ENCODE measurements at places on chromosomes 12 and 14.

GRCh38 chr12:28065889-28066630, 93.5 kb upstream of the PTHLH start:
- DNase-seq = no peak

GRCh38 chr12:19382563-19382962, 56.7 kb upstream of the AEBP2 start:
- no peak for DNase-seq

DNA sequence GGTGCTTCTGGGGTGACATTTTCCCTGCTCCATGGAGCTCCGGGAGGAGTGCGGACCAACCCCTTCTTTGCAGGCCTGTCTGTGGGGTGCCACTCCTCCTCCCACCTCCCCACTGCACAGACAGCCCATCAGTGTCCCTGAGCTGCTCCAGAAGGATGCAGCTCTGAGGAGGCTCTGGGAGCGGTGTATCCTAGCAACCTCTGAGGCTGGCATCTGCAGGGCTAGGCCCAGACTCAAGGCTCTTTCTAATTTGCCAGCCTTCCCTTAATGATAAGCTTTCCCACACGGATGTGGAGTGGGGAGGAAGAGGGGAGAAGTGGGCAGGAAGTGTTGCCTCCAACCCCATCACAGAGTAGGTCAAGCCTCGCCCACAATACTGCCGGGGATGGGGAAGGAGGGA, 59.7 kb downstream of the CALM1 start:
- DNase-seq = no peak

GRCh38 chr12:130053651-130054069, 108.6 kb upstream of the FZD10 start:
- DNase-seq = no peak

GRCh38 chr12:43118881-43119280, 433.1 kb downstream of the ADAMTS20 start:
- DNase-seq = no peak

GRCh38 chr12:27464220-27464554, 17.7 kb downstream of the SMCO2 start:
- no peak for DNase-seq

DNA sequence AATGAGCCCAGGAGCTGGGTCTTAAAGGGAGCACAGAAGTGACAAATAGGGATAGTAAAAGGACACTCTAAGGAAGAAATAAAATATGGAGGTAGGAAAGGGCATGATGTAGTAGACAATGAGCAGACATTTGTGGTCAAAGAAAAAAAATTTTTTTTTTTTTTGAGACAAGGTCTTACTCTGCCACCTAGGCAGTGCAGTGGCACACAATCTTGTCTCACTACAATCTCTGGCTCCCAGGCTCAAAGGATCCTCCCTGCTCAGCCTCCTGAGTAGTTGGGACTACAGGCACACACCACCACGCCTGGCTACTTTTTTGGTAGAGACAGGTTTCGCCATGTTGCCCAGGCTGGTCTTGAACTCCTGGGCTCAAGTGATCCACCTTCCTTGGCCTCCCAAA, 8.5 kb downstream of the FKBP3 start:
- DNase-seq = no peak

GRCh38 chr12:18430425-18431048, 169.2 kb downstream of the PIK3C2G start:
- DNase-seq = no peak

DNA sequence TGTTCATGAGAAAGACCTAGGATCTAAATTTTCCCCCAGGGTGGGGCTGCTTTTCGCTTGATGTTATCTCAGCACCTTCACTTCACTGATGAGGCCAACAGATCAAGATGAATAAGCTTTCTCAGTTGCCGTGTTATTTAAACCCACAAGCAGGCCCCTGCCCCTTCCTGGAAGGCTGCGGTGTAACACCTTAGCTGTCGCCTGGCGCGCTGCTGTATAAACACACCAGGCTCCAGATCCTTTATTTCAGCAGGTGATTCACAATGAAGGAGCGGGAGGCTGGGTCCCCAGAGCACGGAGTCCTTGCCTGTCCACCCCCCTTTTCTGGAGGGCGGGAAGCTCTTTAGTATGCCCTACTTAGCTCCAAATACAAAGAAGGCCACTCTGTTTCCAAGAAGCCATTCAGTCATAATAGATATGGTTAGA, 515.4 kb downstream of the FUT8 start:
- DNase-seq = peak; percentile 90

GRCh38 chr12:131018019-131018620, 64.4 kb downstream of the ADGRD1 start:
- no peak for DNase-seq

- no peak for DNase-seq
Measured at GRCh38 chr14:36952689-36953088, 219.7 kb downstream of the SLC25A21 start.

DNA sequence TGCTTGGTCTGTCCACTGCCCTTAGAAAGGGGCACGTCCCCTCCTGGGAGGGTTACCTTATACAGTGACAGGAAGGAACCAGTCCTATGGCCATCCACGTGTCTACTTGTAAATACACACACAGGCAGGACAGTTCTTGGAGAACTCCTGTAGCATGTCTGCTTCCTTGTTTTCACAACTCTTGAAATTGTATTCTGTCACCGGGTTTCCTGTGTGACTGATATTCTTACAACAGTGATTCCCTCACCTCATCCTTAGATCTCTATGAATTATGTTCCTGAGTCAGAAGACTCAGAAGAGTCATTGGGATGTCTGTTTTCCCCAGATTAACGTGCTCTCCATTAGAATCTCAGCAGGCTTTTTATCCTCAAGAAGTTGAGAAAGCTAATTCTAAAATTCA, 44.1 kb upstream of the DYNC1H1 start:
- no peak for DNase-seq

GRCh38 chr14:75042035-75042434, 9.2 kb downstream of the MLH3 start:
- DNase-seq = no peak

- no peak for DNase-seq
Measured at GRCh38 chr12:125069616-125070015, 4.4 kb downstream of the AACS start.

DNA sequence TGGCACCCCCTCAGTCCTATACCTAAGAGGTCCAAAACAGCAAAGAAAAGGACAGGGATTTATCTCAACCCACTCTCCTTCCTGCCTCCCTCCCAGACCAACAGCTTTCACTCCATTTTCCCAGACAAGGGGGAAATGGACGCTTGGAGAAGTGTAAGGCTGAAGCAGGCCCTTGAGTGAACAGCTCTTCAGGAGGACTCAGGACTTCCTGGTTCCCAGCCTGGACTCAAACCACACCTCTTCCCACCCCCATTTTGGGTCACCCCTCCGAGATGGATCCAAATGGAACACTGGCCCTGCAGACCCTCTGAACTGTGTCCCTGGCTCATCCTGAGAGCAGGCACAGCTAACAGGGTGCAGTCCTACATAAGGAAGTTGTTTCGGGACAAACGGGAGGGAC, 2.7 kb downstream of the KMT2D start:
- DNase-seq = peak; percentile 36

GRCh38 chr12:53046655-53047220, 3.1 kb upstream of the TNS2 start:
- DNase-seq = no peak

DNA sequence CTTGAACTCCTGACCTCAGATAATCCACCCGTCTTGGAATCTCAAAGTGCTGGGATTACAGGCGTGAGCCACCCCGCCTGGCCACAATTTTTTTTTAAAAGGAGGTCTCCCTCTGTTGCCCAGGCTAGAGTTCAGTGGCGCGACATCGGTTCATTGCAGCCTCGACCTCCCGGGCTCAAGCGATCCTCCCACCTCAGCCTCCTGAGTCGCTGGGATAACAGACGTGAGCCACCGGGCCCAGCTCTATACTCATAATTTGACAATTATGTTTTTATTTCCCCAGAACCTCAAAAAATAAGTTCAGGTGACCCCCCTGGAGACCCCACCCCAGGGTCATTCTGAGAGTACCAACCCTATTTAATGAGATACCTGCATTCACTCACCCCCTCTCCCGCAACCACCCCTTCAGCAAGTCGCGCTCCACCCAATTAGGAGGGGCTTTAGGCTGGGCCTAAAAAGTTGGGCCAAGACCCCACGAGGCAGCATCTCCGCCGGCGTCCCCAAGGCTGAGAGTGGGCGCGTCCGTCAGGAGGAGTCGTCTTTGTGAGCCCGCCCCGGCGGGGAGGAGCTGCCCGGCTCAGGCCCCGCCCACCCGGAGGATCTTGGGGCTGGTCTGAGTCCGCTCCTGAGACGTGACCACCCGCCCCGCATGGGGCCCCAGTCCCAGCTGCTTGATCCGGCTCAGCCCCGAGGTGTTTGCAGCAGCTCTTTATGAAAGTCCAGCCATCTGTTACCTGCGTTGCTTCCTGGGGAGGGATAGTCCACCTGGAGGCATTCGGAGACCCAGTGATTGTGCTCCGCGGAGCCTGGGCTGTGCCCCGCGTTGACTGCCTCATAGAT, at the start of gene ANKRD33:
ANKRD33 (plus strand) TSS at position 628 of the 840 bp plus-strand sequence; CDS start at position 712, 84 bp downstream.
- DNase-seq = no peak

- DNase-seq = peak; percentile 58
Measured at GRCh38 chr14:81211844-81212243, 8.9 kb downstream of the GTF2A1 start.

DNA sequence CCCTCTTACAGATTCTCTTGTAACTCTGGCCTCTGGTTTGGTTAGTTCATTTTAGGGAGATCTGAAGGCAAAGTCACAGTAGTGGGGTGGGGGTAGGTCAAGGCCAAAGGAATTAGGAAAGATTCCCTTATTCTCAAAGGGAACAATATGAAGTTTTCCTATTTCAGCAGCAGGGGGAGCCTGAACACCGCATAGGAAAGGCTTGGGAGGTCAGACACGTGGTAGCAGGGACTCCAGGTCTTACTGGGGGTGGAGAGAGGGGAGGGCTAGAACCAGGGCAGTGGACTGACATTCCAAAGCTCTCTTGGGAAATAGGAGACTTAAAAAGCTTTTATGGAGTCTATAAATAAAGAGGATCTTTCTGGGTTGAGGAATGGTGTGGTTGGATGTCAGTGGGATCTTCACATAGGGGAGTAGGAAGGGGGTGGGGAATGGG, 1.3 kb downstream of the ZC3H10 start:
- peak; percentile 74 for DNase-seq

GRCh38 chr14:49796025-49796424, 28.1 kb downstream of the KLHDC2 start:
- DNase-seq = no peak

GRCh38 chr14:32059702-32060101, 17.4 kb upstream of the ARHGAP5 start:
- no peak for DNase-seq

DNA sequence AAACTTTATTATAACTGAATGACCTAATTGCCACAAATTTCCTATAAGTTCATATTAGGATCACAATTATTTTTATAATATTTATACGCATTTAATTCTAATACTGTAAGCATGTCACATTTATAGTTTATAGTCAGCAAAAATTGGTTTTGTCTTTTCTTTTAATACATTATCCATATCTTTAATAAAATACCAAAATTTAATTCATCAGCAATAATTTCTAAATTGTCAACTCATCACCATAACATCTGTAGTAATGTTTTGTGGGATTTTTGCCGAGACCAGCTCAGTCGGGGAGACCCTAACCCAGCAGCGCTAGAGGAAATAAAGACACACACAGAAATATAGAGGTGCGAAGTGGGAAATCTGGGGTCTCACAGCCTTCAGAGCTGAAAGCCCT, 254.2 kb downstream of the KIF21A start:
- DNase-seq = no peak

GRCh38 chr12:4037747-4038312, 164.6 kb upstream of the PARP11 start:
- no peak for DNase-seq

GRCh38 chr14:35223927-35224326, 68.3 kb upstream of the PSMA6 start:
- no peak for DNase-seq

GRCh38 chr12:123937707-123938591, 34.7 kb downstream of the CCDC92 start:
- DNase-seq = peak; percentile 73

GRCh38 chr14:23129759-23130316, 10.8 kb upstream of the CEBPE start:
- DNase-seq = no peak

DNA sequence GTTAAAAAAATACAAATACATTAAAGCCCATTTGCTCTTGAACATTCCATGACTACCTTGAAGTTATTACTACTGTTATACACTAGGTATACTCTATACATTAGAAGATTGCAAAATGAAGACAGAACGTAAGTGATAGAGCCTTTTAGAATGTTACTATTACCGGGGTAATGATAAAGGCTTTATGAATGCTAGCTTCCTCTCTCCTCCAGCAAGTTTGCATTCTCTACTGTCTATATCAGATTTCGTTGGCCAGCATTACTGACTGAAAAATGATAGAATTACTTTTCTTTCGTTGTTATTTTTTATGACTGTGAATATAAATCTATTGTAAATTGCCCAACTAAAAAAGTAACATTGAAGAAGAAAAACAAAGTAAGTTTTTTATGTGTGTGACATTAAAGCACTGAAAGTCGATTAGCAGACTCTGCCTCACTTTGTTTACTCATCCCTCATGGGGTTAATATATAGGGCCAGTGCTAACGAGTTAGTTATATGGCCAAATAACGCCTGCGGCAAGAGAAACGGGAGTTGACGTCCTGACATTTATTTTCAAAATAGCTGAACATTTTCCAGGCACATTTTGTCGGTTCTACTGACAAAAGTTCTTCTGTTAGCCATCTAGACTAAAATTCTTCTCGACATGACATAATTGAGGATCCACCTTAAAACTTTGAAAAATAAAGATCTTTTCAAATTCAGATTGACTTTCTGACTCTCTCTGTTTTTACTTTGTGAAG, 163.8 kb upstream of the KITLG start:
- no peak for DNase-seq

DNA sequence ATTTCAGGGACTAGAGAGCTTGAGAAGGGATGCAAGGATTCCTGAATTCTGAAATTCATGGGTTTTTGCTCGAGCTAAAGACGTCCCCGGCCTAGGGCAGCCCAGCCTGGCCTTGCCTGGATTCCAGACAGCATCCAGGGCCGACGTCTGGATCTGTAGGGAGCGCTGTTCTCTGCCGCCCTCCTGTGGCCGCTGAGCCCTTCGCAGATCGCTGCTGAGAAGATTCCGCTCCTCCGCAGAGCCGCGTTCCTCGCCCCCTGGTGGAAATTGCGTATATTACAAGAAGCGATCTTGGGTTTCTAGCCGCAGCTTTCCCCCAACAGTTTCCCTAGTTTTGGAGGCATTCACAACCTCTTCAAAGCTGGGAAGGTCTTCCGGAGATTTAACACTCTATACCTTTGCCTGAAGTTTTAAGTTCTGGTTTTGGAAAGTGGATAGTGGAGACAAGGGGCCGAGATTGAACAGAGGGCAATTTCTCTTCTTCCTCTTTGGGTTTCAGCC, 5.1 kb downstream of the CISTR start:
- peak; percentile 93 for DNase-seq

GRCh38 chr14:61121355-61121787, 140.3 kb downstream of the SLC38A6 start:
- no peak for DNase-seq

DNA sequence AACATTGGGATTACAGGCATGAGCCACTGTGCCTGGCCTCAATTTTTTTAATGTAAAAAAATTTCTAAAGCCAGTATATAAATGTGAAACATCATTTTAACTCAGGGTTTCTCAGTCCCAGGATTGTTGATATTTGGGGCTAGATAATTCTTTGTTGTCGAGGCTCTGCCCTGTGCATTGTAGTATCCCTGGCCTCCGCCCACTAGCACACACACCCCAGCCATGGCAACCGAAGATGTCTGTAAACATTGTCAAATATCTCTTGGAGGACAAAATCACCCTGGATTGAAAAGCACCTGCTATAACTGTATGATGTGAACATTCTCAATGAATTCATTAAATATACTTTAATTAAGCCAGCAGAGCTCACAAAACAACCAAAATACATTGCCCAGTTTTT, 8.4 kb upstream of the CIT start:
- DNase-seq = no peak

Data from activated naive CD4-positive, alpha-beta T cell treated with anti-CD3 and anti-CD28 coated beads, Interleukin-2, amount 10 ng/mL, durations not matched to agents 7 days and 5 days (primary cell).